Progenitor cell of endocrine pancreas (in vitro differentiated cells): ENCODE measurements at places on chromosomes 16 and 17. TPM values are rescaled to one million over a fixed set of nuclear protein-coding genes. Genes with fewer than 3 reads are reported as not detected.

TEX14 gene
- 0.11 and 0.22 TPM in 2 replicates for total RNA-seq

PPP1R27 gene
- not detected in 2 replicates for total RNA-seq

OR1F1 gene
- not detected in 2 replicates for total RNA-seq

CNTNAP4 gene
- 0.33 and 0.74 TPM in 2 replicates for total RNA-seq

MPV17L gene
- 36.9 and 37.6 TPM in 2 replicates for total RNA-seq

ENPP7 gene
- not detected in 2 replicates for total RNA-seq

KIF19 gene
- 1.7 and 2.2 TPM in 2 replicates for total RNA-seq

NXN gene
- 53.1 and 56.0 TPM in 2 replicates for total RNA-seq

SGCA gene
- not detected in 2 replicates for total RNA-seq

DDX19B gene
- 36.4 and 38.3 TPM in 2 replicates for total RNA-seq

ABCA8 gene
- total RNA-seq: 0.31 and 0.44 TPM in 2 replicates

DLX4 gene
- total RNA-seq: 1.9 and 2.4 TPM in 2 replicates

TXNL4B gene
- total RNA-seq: 15.6 and 16.6 TPM in 2 replicates

TM4SF5 gene
- 0.44 and 0.57 TPM in 2 replicates for total RNA-seq

LRRC75A gene
- 8.5 and 9.7 TPM in 2 replicates for total RNA-seq

RRAD gene
- total RNA-seq: 0.27 and 0.36 TPM in 2 replicates

NAGS gene
- total RNA-seq: 0.69 and 0.89 TPM in 2 replicates

FBXL16 gene
- 4.3 TPM in 2 replicates for total RNA-seq

EXOC3L1 gene
- total RNA-seq: not detected in 2 replicates

ASIC2 gene
- 0.29 and 1.2 TPM in 2 replicates for total RNA-seq

SECTM1 gene
- total RNA-seq: not detected in 2 replicates

CA5A gene
- 0.36 TPM in 1 of 2 replicates, not detected in the other for total RNA-seq

NOTUM gene
- total RNA-seq: 0.60 and 1.3 TPM in 2 replicates

CCDC200 gene
- total RNA-seq: not detected in 2 replicates

KRT32 gene
- not detected in 2 replicates for total RNA-seq

IGF2BP1 gene
- 298 and 326 TPM in 2 replicates for total RNA-seq

BCL6B gene
- total RNA-seq: 0.09 TPM in 1 of 2 replicates, not detected in the other
